ENCODE measurements at places on chromosomes 7 and 10. TPM values are rescaled to one million over a fixed set of nuclear protein-coding genes. Genes with fewer than 3 reads are reported as not detected.

- no peak for DNase-seq
These were observed 22.2 kb downstream of the MKX start for GRCh38 chr10:27723436-27723835.

CCDC71L gene
- total RNA-seq: 6.4 TPM

- peak; percentile 94 for DNase-seq
These were observed at the start of gene DNMBP for GRCh38 chr10:100009793-100010676. DNMBP (minus strand) TSS chr10:100009947; CDS start chr10:99972124, 37,823 bp downstream.

DNA sequence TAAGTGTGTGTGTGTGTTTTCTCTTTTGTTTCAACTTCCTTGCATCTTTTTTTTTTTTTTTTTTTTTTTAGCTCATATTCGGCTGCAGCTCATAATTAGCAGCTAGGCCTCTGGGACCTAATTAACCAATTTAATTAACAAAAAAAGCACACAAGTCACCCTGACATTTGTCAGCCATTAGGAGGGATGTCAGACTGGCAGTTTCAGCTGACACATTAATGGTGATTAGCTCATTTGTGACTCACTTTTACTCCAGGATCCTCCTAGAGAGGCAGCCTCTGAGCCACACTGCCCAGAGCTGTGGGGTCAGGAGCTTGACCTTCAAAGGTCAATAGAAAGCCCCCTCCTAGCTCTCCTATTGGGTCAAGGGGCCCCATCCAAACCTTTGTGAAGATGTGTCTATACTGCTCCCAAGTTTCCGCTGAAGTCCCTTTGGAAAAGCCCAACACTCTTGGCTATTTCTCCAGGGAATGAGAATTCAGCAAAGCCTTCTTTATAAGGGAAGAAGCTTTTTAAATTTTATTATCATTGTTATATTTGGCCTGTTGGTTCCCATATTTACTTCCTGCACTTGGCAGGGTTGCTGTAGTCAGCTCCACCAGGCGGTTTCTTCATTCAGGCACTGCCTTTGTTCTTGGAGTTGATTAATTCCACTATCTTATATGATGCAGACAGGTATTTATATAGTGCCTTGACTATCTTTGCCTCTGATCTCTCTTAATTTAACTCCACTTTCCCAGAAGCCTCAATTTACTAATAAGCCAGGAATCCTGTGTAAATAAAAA, 109.5 kb upstream of the HABP2 start:
- no peak for DNase-seq

DNA sequence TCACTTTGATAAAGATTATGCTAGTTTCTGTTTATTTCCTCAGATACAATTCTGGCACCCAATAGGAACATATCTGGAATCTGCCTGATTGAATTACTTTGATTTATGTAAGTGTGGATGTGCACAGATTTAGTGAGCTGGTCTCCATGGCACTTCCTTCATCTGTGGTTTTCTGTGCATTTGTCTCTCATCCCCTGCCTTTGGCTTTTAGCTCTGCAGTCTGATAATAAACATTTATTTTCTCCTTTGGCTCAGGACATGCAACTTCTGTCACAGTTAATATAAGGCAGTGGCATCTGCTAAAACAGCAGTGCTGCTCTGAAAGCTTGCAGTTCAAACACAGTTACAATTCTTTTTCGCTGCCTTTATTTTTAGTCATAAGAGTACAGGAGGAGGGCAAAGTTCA, 273.7 kb upstream of the CHRM2 start:
- DNase-seq: no peak

LAMTOR4 gene
- total RNA-seq: 104 TPM

VENTX gene
- 0.99 TPM for total RNA-seq

DNA sequence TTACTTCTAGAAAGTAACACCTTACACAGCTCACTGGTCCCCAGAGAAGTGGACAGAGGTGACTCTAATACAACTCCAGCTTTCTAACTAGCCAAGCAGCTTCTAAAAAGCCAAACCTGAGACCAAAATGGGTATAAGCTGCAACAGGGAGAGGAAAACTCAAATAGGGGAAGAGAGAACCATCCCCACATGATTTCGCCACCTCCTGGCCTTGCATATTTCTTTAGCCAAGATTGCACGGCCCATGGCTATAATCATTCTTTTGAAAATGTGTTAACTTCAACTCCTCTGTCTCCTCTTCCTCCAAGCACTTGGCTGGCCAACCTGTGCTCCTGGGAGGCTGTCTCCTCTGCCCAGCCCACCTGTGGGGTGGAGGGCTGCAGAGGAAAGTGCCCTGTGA, 28.7 kb downstream of the NUP42 start:
- no peak for DNase-seq

GRCh38 chr7:152411389-152411788, 24.4 kb downstream of the KMT2C start:
- DNase-seq: no peak

GRCh38 chr10:116336866-116337265, 12.6 kb downstream of the CCDC172 start:
- DNase-seq: no peak

CCL26 gene
- not detected for total RNA-seq

GRCh38 chr7:110835218-110835617, 255.7 kb upstream of the LRRN3 start:
- DNase-seq: no peak
